ENCODE measurements at places on chromosomes 7 and 10.

GRCh38 chr10:128058106-128058749, 68.0 kb downstream of the MKI67 start:
- no peak for DNase-seq

DNA sequence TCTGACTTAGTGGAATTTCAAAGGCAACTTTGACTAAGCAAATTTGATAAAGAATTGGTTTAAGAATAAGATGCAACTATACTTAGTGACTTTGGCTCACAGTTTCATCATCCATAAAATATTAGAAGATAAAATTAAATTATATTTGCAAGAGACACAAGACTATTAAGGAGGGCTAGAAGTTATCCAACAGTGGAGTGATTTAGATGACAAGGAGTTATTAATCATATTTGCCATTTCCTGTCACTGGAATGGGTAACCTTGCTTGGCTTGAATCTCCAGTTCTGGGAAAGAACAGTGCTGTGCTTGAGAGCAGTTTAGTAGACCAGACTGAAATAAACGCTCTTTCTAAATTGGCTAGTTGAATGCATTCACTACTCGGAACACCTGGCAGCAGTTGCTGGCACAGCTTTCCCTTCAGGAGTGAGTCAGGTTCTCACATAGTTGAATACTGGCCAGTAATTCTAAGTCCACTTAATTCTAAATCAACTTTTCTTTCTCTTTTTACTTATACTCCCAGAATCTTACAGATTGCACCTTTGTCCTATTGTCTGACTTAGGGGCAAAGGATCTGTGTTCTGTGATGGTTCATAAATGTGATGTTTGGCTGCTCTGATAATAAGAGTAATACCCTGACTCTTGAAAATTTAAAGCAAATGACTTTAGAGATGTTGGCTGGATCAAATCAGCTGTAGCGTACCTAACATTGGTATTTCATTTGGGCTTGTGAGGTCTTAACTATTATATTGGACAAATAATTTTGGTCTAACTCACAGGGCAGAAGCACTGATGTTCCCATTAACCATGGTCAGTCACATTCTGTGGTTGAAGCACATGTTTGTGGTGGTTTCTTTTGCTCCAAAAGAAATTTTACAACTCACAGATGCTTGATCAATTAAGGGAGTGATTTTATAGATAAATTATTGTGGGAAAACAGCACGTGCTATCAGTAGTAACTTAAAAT, 16.6 kb downstream of the STMP1 start:
- no peak for DNase-seq

- DNase-seq, result no peak
Measured at GRCh38 chr7:40623863-40624262, 489.1 kb downstream of the SUGCT start.

DNA sequence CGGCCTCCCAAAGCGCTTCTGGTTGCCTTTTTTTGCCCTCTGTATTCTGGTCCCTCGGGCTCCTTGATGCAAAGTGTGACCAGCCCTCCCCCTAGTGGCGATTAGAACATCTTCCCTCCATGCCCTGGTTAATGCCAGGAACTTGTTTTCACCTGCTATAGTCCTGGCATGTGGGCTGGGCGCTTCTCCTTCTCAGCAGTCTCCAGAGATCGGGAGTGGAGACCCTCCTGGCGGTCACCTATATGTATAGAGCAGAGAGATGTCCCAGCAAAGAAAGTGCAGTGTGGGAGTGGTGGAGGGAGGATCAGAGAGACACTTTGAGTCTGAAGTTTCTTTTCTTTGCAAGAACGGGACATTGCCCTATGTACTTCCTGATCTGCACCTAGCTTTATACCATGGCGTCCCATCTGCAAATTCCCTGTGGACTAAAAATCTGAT, 264.1 kb downstream of the OTUD1 start:
- DNase-seq, result peak; percentile 36

DNA sequence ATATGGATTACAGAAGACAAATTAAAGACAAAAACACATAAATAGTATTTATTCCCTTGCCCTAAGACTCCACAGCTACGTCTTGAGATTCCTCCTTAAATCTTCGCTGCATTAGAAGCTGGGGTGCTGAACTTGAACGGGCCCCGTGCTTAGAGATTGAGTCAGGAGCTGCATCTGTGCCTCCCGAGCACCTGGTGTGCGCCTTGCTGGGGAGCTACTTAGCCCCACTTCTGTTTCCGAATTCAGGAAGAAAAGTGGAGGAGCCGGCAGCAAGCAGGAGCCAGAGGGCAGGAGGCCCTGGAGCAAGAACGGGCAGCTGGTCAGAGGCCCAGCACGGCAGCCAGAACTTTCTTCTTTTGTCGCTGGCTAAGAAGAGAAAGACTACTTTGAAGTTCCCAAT, 30.4 kb upstream of the RNF32 start:
- no peak for DNase-seq

Measured in CD4-positive, alpha-beta T cell treated with Interleukin-1 beta for 1 hour (primary cell).